ENCODE measurements at places on chromosomes 12 and 14.

DNA sequence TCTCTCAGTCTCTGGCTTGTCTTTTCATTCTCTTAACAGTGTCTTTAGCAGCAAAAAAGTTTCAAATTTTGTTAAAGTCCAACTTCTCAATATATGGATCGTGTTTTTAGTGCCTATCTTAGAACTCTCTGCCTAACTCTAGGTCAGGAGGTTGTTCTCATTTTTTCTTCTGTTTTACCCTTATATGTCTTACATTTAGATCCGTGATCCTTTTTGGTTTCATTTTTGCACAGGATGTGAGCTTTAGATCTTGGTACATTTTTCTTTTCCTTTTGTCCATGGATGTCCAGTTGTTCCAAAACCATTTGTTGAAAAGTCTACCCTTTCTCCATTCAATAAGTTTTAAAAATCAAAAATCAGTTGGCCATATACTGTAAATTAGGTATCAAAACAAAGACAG lies 6.8 kb downstream of the VRK1 start:
- no peak for DNase-seq

DNA sequence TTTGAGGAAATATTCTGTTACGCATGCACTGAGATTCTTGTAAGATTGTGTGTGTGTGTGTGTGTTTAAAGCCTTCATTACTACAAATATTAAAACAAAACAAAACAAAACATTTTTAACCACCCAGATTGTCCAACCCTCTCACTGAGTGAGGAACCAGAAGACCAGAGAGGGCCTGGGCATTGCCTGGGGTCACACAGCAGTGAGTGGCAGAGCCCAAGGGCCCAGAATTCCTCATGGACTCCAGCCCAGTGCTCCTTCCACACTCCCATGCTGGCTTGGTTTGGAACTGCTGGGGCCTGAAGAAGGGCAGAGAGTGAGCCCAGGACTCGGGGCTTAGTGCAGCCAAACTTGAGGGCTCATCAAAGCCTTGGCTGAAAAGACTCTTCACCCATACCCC lies 1.6 kb upstream of the OTUB2 start:
- DNase-seq, result no peak

DNA sequence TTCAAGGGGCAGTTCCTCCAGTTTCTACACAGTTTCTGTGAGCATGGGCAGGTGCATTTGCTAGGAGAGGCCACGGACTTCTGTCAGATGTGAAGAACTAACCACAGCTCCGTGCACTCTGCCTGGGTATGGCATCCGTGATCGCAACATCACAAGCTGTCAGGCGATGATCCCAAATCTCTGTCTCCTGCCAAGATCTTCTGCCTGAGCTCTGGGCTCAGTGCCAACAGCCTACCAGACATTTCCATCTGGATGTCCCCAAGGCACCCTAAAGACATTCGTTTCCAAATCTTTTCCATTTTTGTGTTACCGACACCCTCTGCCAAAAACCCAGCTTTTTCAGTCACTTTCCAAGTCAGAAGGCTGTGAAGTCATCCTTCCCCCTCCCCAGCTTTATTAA lies 292.1 kb downstream of the GLT1D1 start:
- no peak for DNase-seq

DNA sequence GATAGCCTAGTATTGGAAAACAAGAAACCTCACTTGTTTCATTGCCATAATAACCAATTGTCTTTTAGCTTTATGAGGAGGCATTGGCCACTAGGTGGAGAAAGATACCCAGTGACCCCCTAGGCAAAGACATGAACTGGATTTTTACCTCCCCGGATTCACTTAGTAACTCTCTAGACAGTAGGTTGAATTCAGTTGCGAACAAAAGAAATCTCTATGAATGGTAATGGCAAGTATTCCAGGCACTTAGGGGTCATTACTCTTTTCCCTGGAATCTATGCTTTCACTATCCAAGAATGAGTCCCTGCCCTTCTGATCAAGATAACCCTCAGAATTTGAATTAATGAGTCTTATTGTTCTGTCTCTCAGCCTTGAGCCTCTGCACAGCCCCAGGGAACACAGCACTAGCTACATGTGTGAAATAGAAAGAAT lies 29.5 kb upstream of the RHOJ start:
- no peak for DNase-seq

DNA sequence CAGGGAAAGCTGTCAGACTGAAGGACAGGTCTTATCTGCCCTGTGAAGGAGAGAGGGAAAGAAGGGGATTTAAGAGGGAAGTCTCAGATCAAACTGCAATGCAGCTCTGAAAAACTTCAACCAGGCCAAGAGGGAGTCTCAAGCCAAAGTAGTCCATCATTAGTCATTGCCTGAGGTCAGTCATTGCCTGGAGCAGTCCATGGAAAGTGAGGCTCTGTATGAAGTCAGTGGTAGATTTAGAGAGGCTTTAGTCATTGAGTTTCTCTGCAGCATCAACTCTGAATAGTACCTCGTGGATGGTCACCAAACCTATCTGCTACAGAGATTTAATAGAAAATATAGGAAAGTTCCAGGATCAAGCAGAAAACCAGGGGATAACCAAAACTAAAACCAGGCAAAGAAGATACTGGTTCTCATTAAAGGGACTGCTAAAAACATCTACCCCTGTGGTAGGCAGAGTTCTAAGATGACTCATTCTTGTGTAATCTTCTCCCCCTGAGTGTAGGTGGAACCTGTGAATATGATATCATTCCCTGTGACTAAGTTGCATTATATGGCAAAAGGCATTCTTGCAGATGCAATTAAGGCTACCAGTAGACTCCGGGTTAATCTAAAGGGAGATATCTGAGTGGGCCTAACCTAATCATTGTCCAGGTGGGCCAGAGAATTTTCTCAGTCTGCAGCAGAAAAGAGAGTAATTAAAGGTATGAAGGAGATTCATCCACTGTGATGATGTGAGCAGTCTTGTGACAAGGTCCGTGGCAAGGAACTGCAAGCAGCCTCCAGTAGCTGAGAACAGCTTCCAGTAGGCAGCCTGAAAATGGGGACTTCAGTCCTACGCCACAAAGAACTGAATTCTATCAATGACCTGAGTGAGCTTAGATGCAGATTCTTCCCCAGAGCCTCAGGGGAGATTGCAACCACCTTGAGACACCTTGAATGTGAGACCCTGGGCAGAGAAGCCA lies 123.1 kb downstream of the GALC start:
- DNase-seq, result no peak

GRCh38 chr12:30999723-31000122 lies 73.2 kb downstream of the TSPAN11 start:
- no peak for DNase-seq

DNA sequence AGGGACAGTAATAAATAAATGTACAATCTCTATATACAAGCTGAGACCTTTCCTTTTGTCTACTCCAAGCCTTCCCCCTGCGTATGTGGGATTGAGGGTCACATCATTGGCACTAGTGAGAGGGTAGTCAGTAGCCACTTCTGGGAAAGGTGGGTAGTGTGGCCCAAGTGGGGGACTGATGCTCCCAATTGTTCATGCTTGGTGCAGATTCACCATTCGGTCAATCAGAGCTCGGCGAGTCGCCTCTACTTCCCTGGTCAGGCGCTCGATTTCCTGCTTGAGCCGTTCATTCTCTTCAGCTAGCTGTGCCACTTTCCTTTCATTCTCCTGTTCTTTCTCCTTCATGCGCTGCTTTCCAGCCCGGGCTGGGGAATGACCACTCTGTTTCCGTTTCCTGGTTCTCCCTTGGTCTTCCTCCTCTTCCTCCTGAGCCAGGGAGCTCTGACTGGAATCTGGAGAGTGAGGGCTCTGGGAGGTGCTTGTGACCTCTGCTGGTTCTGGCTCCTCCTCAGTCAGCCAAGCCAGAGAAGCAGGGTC lies 3.6 kb downstream of the DDIT3 start:
- no peak for DNase-seq

DNA sequence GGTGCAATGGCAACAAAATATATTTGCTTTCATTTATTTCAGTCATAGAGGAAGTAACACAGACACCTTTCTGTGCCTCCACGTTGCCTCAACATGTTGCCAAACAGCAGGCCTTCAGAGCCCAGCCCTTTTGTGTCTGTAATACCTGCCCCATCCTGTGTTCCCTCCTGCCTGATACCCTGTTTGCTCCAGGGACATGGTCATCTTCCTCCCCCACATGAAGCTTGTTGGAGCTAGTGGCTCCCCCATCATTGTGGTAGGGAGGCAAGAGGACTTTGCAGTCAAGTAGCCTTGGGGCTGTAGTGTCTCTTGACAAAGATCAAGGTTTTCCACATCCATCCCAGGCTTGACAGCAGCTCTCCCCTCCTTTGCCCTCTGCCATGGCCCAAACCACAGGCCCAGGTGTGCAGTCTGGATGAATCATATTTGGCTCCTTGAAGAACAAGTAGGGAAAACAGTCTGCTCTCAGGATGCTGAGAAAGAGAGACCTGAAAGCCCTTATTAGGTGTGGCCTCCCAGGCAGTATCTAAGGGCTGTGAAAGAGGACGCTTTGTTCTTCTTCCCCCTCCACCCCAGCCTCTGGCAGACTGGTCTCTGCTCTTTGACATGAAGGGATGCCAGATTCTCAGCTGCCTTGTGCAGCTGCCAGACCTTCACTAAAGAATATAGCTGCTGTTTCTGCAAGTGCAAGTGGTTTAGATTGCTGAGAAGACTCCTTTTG lies 329.0 kb downstream of the C12orf75 start:
- DNase-seq, result no peak

DNA sequence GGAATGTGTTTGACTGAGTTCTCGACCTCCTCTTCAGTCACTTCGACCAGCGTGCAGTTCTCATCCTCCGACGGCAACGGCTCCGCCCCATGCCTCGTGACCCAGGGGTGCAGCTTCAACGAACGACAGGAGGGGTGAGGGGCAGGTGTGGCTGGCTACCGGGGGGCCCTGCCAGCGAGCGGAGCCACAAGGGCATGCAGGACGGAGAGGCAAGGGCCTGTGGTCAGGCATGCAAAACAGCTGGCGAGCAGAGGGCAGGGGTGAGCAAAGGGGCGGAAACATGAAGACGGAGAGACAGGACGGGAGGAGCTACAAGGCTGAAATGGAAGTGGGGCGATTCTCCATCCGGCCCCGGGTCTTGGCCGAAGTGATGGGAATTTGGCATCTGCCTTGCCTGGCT lies 38.7 kb downstream of the P2RX4 start:
- no peak for DNase-seq

DNA sequence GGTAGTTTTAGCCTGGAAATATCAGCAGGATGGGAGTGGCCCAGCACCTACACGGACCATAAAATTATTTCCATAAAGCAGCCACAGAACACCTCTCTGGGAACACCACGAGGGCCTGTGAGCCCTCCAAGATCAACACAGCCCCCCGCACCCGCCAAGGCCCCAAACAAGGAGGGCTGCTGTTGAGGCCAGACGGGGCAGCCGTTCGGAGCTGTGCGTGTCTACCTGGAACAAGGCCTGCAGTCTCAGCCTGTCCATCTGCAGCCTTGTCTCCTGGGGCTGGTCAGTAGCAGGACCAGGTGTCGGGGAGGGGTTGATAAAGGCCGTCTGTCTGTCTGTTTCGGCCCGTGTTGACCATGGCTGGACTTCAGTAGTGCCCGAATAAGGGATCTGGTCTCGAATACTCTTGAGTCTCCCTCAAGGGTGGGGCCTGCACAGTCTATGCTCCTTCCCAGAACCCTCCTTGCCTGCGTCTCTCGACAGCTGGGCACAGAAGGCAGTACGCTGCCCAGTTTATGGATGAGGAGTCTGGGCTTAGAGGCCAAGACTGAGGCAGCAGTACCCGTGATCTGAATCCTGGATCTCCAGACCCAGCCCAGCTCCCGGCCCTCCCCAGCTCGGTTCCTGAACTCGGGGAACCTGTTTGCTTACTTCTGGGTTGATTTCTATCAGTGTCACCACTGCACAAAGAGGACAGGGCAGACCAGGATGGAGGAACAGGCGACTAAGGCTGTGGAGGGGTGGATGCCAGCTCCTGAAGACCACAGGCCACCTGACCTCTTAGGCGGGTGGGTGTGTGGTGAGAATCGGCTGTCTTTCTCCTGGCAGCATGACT lies 23.1 kb upstream of the DLK1 start:
- no peak for DNase-seq

- no peak for DNase-seq
Observed at GRCh38 chr12:131114271-131114670, 160.6 kb downstream of the ADGRD1 start.

DNA sequence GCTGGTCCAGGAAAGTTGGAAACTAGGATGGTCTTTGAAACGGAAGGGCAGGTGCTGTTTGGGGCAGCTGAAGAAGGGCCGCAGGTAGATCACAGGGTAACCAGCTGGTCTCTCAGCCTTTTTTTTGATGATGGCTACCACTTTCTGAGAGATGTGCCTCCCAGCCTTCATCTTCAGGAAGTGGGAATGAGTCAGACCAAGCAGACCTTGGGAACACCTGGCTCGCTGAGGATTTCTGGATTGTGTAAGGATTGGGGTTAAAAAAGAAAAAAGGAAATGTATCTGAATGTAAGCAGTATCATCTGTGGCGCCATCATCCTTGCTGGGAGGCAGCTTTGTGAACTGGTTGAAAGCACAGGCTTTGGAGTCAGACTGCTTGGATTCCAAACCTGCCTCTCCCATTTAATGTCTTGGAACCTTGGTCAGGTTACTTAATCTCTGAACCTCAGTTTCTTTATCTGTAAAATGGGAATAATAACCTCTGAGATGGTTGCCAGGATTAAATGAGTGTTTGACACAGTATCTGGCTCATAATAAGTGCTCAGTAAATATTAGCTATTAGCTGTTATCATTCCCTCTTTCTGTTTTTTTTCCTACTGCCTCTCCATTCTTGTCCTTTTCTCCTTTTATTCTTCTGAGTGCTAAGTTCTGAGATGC lies 1.7 kb downstream of the PRPF40B start:
- DNase-seq, result no peak

Data from heart left ventricle (tissue), 16 donors.